Fibroblast of skin of left biceps (primary cell): ENCODE measurements at places on chromosomes 6 and 20.

GRCh38 chr6:159075506-159076228, 30.9 kb upstream of the TAGAP start:
- DNase-seq: no peak

DNA sequence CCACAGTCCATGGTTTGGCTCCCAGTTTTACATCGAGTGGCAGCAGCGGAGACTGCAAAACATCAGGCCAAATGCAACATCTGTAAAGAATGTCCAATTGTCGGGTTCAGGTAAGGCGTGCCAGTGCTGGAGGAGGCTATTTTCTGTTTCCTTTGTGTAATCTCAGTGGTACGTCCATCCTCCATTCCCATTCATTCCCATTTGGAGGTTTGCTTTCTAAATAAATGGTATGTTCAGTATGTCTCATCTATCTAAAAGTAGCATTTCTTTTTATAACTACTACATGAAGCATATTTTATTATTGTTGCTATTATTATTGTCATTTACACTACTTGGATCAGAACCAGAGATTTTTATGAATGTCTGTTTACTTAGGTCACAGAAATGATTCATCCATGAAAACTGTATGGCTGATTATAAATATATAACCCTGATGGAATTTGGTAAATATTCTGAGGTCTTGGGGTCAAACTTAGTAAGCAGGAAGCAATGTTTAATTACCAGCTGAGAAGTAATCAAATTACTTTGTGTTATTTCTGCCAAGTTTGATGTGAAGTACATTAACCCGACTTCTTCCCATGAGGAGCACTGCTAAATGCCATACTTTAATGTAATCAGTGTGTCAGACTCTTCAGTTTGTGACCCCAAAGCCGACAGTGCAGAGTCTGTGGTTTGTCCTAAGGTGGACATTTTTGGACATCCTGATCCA, 512.9 kb downstream of the UTRN start:
- DNase-seq: peak; percentile 54

GRCh38 chr6:122997541-122998150, 1.6 kb downstream of the CLVS2 start:
- DNase-seq: no peak

- no peak for DNase-seq
Observed at GRCh38 chr6:2876210-2877056, 26.7 kb downstream of the SERPINB9 start.

DNA sequence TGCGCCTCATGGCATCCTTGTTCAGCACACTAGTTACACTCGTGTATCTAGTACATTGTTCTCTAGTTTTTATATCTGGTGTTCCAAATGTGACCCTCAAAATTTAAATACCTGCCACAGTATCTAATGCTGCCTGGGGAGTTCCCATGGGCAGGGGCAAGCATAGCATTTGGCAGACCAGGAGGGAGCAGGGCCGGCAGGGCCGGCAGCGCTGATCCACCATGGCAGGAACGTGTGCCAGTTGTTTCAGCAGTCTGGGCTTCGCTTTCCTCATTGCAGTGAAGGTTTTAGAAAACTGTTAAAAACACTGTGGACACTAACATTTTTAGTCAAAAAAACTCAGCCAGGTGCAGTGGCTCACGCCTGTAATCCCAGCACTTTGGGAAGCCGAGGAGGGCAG, 19.2 kb downstream of the NANP start:
- no peak for DNase-seq

GRCh38 chr6:154989448-154989847, 5.7 kb upstream of the TIAM2 start:
- DNase-seq: no peak

GRCh38 chr20:9179193-9179802, 110.4 kb downstream of the PLCB4 start:
- no peak for DNase-seq

GRCh38 chr6:138272533-138273315, 54.4 kb upstream of the PBOV1 start:
- no peak for DNase-seq

- peak; percentile 78 for DNase-seq
Observed at GRCh38 chr6:155472886-155473285, 17.2 kb upstream of the NOX3 start.

DNA sequence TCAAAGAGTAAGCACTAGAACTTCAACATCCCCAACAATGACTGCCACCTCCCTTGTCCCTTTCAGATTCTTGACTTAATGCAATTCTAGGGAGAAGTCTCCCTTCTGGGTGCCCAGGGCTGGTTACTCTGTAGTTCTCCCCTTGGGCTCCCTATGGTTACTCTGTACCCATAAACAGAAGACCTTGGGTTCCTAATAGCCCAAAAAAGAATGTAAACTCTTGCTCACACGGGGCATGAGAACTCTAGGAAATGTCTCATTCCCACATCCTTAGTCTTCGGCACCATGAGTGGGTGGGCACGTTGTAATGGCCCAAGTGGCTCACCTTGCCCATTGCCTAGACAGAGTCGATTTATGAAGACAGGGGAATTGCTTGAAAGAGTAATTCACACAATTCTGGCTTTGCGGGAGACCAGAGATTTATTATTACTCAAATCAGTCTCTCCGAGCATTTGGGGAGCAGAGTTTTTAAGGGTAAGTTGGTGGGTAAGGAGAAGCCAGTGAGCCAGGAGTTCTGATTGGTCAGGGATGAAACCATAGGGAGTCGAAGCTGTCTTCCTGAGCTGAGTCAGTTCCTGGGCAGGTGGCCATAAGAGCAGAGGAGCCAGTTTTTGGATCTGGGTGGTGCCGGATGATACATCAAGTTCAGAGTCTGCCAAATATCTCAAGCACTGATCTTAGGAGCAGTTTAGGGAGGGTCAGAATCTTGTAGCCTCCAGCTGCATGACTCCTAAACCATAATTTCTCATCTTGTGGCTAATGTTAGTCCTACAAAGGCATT, 61.2 kb upstream of the SIRPG start:
- DNase-seq: peak; percentile 55

- no peak for DNase-seq
Observed at GRCh38 chr6:15484140-15484539, 178.7 kb downstream of the DTNBP1 start.

DNA sequence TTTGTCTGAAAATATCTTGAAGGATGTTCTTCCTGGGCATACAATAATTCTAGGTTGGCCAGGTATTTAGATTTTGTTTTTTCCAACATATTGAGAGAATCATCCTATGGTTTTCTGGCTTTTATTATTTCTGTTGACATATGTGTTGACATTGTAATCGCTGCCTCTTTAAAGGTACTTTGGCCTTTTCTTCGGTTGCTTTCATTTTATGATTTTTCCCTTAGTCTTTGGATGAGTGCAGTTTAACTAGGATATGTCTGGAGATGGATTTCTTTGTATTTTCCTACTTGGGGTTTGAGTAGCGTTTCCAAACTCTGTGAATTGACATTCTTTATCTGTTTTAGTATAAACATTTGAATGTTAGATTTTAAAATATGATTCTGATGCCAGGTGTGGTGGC, 11.5 kb downstream of the SERPINB1 start:
- DNase-seq: no peak
